ENCODE measurements at places on chromosomes 4 and X.
A peak's percentile ranks its signal among the peaks of the same experiment; 100 is the strongest.

GRCh38 chrX:37753384-37753783 lies 26.5 kb upstream of the CYBB start:
- no peak for DNase-seq

GRCh38 chr4:3316146-3316545 lies 23.3 kb downstream of the RGS12 start:
- DNase-seq: no peak

GRCh38 chr4:120963449-120963848 lies 40.9 kb upstream of the PRDM5 start:
- no peak for DNase-seq

GRCh38 chr4:41362621-41363383 lies 106.1 kb downstream of the UCHL1 start:
- DNase-seq: no peak

- DNase-seq: no peak
Observed at GRCh38 chrX:63755892-63756291, 29.1 kb downstream of the ARHGEF9 start.

GRCh38 chr4:128155231-128155855 lies 94.2 kb downstream of the LARP1B start:
- no peak for DNase-seq

GRCh38 chr4:54714631-54715030 lies 56.9 kb downstream of the KIT start:
- no peak for DNase-seq

DNA sequence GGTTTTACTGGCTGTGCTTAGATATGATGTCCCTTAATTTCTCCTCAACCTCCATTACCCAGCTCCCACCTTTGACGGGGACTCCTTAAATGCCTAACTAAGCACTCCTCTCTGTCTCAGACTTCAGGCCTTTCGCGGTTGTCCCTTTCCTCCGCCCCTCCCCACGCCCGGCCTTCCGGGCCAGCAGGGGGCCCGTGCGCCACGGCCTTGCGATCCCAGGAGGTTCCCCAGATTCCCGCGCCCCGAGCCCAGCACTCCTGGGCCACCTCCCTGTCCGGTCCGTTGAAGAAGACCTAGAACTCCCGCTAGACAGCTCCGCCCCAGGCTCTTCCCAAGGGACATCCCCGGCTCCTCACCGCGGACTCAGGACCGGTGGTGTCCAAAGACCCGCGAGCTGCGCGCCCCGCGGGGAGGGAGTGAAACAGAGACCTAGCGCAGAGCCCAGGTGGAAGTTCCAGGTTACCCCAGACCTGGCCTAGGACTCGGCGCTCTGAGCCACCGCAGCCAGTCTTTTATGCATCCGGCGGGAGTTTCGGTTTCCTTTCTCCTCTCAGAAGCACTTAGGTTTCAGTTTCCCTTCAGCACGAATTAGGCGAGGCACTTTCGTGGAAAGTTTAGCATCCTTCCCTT lies at the start of gene DDX60:
TSS of gene DDX60 (minus strand) at position 487 of the 630 bp plus-strand sequence. CDS start 7,493 bp downstream, outside the sequence.
- DNase-seq: peak; percentile 83
